ENCODE measurements at places on chromosomes 3 and 15.

- DNase-seq: no peak
Measured at GRCh38 chr3:38579551-38580449, 69.7 kb downstream of the SCN5A start.

DNA sequence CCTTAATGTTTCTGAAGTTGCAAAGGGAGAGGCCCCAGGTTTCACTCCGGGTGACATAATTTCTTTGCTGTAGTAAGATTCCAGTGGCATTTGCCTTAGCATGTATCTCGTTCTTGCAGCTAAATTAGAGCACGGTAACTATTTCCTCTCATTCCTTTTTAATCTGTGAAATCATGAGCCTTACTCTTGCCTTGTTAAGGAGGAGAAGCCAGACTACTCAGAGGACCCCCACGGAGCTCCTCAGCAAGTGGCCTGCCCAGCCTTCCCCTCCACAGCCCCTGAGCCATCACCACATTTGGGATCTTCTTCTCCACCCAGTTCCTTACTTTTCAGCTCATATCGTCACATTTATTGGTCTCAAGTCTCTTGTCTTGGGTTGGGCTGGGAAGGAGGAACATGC is 54.2 kb downstream of the ABHD2 start:
- no peak for DNase-seq

GRCh38 chr15:88423331-88423730 is 43.9 kb downstream of the MRPL46 start:
- DNase-seq: no peak

DNA sequence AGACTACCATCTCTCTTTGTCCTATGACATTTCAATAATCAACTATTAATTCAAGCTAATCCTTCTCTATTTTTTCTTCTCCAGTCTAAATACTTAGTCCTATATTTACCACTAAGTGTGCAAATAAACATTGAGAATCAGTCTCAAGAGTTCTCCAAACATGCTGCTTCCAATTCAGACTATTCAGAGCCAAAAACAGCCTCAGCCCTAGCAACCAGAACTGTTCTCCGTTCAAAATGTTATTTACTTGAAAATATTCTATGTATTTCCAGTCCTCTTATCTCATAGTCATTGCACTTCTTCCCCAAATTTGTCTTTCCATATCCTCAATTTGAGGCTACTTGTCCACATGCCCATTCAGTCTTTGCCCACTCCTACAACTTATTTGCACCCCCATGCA is 805.5 kb downstream of the IGSF11 start:
- DNase-seq: no peak

DNA sequence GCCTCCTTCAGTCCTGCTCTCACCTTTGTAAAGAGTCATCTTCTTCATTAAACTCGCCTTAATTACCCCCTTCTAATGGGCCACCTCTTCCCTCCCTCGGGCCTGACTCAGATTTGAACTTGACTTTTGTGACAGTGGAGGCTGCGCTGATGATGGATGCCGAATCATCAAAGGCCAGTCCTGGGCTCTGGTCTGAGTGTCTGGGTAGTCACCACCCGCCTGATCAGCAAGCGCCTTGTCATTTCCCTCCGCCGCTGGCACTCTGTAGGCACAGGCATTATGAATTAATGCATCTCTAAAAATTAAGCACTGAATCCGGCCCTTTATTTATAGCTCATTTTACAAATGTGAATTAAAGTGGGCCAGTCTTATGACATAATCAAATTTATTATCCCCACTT is 116.7 kb upstream of the PROK2 start:
- no peak for DNase-seq

DNA sequence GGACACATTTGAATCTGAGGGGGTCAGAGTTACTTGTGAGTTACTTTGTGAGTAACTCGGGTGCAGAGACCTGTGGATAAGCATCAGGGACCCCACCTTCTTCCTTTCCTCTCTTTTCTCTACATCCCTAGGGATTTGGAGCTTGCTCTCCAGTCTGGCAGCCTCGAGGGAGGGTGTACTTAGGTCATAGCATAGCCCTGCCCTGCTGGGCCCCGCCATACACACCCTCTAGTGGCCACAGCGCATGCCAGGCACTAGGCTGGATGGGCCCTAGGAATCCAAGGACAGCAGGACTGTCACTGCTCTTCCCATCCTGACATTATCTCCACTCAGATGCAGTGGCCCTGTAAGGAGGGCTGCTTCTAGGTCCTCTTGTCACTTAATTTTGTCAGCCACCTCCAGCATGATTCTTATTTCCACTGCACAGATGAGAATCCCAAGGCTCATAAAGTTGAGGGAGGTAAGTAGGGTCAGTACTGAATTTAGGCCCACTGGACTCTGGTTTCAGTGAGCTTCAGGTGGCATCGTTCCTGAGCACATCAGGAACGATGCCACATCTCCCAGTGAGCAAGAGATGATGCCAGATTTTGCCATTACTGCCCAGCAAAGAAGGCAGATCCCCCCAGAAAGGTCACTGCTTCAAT is 3.6 kb upstream of the SMAD6 start:
- no peak for DNase-seq

Data from T-cell (primary cell).